Right ventricle myocardium inferior (tissue), 1 donor: ENCODE measurements at places on chromosomes 4 and X. TPM values are rescaled to one million over a fixed set of nuclear protein-coding genes. Genes with fewer than 3 reads are reported as not detected.
A peak's percentile ranks its signal among the peaks of the same experiment; 100 is the strongest.

DNA sequence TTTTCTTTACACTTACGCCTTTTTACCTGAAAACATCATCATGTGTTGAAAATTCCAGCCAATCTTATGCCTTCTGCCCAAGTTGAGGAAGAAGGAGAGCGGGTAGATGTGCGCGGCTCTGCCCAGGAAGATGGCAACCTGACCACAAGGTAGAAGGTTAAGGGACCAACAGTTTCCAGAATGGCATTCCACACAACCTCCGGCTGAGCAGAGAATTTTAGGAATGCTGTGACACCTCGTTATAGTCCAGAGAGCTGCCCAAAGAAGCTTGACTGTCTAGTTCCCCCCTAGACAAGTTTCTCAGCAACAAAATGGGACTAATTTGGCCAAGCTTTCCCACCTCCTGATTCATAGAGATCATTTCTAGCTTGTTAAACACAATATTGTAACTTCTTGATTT, 75.1 kb downstream of the CHST7 start:
- DNase-seq, result no peak

GRCh38 chrX:9942086-9942485, 25.1 kb upstream of the CLDN34 start:
- no peak for DNase-seq

DNA sequence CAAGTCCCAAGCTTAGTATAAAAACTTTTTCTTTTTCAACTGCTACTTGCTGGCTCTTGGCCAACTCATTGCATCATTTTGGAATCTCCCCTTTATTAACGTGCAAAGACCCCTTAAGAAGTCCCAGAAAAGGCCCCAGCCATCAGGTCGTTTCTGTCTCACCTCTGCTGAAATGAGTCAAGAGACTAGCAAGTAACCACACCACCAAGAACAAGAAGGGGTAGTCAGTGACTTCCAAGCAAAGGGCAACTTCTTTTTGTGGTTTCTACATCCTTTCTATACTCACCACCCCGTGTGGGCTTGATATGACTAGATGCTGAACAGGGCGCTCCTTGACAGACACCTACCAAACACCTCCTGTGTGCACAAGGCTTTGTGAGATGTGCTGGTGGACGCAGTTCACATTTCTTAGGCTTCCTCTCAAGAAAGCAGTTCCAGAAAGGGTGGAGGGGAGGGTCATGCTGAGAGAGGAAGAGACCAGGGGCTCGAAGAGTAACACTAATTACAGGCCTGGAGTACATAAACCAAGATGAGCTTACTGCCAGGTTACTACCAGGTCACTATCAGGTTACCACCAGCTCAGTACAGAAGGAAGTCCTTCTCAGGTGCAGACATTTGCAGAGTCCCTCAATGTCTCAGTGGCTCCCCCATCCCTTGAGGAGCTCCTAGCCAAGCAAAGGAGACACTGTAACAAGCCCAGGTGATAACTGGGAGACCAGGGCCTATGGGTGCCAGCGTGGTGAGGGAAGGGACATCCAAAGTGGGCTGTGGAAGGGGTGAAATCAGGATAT, 19.3 kb downstream of the JAKMIP1 start:
- DNase-seq, result no peak

GRCh38 chrX:69457756-69458155, 46.4 kb upstream of the NALF2 start:
- no peak for DNase-seq

DNA sequence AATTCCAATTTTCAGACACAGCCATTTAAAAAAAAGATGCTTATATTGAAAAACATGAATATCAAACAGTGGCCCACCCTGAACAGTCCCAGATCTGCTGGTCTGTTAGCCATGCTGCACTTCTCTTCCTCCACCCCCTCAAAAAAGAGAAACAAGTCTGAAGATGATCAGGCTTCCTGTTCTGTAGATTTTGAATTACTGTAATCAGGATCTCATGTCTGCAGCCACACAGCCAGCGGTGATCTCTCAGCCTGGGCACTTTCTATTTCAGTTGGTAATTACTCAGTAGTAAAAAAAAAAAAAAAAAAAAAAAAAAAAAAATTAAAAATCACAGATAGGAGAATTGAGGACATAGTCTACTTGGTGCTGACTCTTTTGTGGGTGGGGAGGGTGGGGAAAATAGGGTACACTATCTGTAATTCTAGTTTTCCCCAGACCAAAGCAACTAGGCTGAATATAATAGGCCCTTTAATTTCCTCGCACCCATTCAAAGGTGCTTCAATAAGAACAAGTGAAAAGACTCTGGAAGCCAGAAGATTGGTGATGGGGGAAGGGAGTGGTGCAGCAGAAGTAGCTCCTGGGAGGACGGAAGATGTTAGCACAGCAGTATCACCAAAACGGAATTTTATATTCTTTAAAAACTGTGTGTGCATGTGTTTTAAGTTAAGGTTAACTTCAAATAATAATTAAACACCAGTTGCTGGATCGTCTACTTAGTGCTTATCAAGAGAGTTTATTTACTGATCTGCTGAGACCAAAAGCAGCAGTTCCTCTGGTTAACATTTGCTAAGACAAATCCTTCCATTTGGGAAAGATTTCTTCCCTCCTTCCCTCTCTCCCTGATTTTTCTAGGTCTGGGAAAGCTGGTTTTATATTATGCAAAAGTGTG, 47.0 kb downstream of the SPRY1 start:
- DNase-seq, result no peak

DNA sequence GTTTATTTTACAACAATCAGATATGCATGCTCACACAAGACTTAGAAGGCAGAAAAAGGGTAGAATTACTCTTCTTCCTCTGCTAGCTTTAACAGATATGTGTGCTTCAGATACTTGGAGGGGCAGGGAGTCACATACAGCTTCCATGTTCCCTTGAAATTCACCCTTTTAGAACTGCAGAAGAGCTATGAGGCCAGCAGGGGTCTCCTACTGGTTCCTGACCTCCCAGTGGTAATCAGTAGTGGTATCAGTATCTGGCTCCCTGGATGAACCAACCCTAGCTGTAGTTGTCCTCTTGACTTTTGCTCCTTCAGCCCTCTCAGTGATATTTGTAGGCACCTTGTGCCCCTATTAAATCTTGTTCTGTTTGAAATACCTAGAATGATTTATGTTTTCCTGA, 81.5 kb downstream of the RCHY1 start:
- DNase-seq, result no peak

- no peak for DNase-seq
Measured at GRCh38 chr4:141090473-141090872, 42.8 kb downstream of the RNF150 start.

DNA sequence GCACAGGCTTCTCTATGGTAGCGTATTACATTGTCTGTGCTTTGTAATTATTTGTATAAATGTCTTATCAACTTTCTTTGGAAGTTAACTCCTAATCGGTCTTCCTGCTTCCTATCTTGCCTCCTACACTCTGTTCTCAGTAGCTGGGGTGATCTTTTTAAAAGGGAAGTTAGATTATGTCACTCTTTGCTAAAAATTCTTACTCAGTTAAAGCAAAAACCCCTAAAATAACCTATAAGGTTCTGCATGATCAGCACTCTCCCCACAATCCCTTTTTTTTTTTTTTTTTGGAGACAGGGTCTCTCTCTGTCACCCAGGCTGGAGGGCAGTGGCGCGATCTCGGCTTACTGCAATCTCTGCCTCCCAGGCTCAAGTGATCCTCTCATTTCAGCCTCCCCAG, 2.6 kb upstream of the PRPS1 start:
- DNase-seq, result no peak

DNA sequence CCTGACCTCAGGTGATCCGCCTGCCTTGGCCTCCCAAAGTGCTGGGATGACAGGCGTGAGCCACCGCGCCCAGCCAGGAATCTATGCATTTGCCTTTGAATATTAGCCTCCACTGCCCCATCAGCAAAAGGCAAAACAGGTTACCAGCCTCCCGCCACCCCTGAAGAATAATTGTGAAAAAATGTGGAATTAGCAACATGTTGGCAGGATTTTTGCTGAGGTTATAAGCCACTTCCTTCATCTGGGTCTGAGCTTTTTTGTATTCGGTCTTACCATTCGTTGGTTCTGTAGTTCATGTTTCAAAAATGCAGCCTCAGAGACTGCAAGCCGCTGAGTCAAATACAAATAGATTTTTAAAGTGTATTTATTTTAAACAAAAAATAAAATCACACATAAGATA, 44.2 kb upstream of the SHOX start:
- DNase-seq, result no peak

GRCh38 chrX:18574591-18574990, 97.3 kb downstream of the RS1 start:
- DNase-seq, result no peak

GRCh38 chr4:91058345-91058744, 931.2 kb downstream of the CCSER1 start:
- no peak for DNase-seq

GRCh38 chr4:152464030-152464823, 71.7 kb downstream of the FBXW7 start:
- DNase-seq, result no peak

DNA sequence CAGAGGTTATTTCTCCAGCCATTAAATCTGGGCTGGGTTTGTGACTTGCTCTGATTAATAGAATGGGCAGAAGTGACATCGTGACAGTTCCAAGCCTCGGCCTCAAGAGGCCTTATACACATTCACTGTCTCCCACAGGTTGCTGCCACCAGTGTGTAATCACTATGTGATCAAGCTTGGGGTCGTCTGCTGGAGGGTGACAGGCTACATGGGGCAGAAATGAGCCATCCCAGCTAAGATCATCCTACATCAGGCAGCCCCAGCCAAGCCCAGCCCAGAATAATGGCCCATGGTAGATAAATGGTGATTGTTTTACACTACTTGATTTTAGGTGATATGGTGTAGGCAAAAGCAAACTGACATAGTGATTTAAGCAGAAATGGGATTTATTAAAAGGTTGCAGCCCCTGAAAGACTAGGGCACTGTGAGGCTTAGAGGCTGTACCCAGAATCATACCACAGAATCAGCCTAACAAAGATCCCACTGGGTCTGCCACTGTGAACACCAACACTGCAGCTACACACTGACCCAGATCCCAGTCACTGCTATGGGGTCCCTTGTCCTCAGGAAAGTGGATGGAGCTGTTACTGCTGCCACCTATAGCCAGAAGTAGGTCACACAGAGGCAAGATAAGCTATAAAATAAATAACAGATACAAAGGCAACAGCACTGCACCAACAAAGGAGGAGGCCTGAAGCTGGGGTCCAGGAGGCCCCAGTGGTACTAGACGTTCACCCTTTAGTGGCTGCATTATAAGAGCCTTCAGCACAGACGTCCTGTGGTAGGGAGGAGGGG, 159.6 kb upstream of the RBPJ start:
- DNase-seq, result no peak

DNA sequence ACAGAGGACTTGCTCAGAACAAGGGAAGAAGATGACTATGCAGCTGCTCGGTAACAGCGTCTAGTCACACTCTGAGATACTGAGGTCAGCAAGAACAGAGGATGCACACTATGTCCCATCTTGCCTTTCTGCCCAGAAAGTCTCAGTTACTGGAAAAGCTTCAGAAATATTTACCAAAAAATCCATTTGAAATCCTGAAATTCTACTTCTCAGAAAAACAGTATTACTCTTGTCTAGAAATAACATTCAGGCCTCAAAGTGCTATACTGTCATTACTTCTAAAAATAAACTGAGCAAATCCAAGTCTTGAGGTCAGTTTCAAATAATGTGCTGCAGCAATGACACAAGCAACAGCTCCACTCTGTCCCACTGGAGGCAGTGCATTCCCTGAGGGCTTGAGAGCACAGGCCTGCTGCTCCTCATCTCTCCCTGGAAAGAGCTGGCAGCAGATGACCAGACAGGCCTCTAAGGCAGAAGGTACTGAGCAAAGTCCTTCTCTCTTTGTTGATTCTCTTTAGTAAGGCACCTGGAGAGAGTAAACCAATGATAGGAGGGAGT, 76.9 kb downstream of the CAMK2D start:
- peak; percentile 65 for DNase-seq

DNA sequence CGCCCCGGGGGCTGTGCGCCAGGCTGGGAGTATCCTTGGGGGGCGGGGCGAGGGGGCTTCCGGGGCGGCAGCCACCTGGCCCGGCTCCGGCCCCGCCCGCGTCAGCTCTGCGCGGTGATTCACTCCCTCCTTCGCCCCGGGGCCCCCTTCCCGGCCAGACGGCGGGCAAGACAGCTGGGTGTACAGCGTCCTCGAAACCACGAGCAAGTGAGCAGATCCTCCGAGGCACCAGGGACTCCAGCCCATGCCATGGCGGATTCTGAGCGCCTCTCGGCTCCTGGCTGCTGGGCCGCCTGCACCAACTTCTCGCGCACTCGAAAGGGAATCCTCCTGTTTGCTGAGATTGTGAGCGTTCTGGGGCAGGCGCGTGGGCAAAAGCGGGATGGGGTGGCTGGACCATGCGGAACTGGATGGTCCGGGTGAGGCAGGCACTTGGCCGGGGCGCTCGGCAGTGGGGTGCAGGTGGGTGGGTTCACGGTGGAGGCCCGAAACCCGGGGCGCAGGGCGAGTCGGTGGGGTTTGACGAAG, at the start of gene PLP2:
TSS of gene PLP2 (plus strand) at position 147 of the 528 bp plus-strand sequence. CDS start at position 250, 103 bp downstream.
- DNase-seq, result peak; percentile 68

DNA sequence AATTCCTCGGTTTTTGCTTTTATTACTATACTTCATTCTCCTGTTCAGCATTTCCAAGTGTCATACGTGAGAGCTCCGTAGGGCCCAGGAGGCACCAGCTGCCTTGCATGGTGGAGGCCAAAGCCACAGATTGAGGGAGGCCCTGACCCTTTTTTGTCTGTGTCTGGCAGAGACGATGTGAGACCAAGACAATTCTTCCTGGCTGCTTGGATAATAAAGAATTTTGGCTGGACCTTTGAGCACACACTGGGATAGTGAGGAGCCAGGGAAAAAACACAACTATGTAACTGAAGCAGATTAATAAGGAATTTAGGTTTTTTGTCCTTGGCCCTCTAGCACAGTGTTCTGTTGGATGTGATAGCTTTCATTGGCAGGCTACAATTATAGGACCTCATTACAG, 161.0 kb downstream of the CPXCR1 start:
- no peak for DNase-seq

GRCh38 chr4:98903963-98904362, 25.0 kb downstream of the EIF4E start:
- DNase-seq, result no peak

The ZNF157 gene
- total RNA-seq, result not detected

The DKK2 gene
- 1.9 TPM for total RNA-seq

The PPP2R2C gene
- total RNA-seq, result 12.3 TPM

The GAGE12H gene
- not detected for total RNA-seq

The HPSE gene
- 1.8 TPM for total RNA-seq

The NPY5R gene
- total RNA-seq, result not detected

The AP1S2 gene
- 154 TPM for total RNA-seq
